Kidney capillary endothelial cell (primary cell): ENCODE measurements at places on chromosomes 2 and 18.

GRCh38 chr2:189726271-189726670, 36.3 kb downstream of the OSGEPL1 start:
- no peak for DNase-seq

GRCh38 chr2:235658351-235659174, 164.7 kb downstream of the AGAP1 start:
- no peak for DNase-seq

GRCh38 chr2:96580771-96581170, 44.2 kb downstream of the ARID5A start:
- DNase-seq = no peak

- no peak for DNase-seq
Measured at GRCh38 chr18:51603551-51603950, 406.1 kb upstream of the MEX3C start.

GRCh38 chr2:158143703-158144360, 42.2 kb downstream of the UPP2 start:
- DNase-seq = no peak
